Activated naive CD4-positive, alpha-beta T cell treated with anti-CD3 and anti-CD28 coated beads for 36 hours (primary cell): ENCODE measurements at places on chromosomes 2 and 18.
A peak's percentile ranks its signal among the peaks of the same experiment; 100 is the strongest.

DNA sequence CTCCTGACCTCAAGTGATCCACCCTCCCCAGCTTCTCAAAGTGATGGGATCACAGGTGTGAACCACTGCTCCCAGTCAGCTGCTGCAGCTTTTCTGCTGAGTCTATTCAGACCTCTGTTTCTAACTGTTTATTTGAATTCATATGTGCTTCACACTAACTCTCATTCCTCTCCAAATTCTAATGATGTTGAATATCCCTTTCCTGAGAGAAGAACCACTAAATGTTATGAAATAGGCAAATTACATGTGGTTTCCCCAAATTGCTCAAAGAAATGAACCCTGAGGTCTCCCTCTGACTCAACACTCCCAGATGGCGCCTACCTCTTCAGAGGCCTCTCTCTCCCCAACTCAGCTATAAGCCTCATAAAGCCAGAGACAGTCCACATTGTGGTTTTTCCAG lies 98.6 kb downstream of the IRS1 start:
- no peak overlapping the region for H3K27ac ChIP-seq
- no peak overlapping the region for H3K4me3 ChIP-seq
- peak; percentile 15 for DNase-seq
- no peaks in the 10 kb centered on the region for H3K4me1 ChIP-seq

- no peak overlapping the region for H3K4me3 ChIP-seq
- H3K4me1 ChIP-seq = no peaks in the 10 kb centered on the region
- no peak for DNase-seq
- H3K27ac ChIP-seq = no peak overlapping the region
- H3K36me3 ChIP-seq = no peaks in the 10 kb centered on the region
- H3K27me3 ChIP-seq = no peaks in the 10 kb centered on the region
These were observed 522.8 kb upstream of the CDH7 start for GRCh38 chr18:65227970-65228369.

- no peak for DNase-seq
- H3K4me1 ChIP-seq = no peaks in the 10 kb centered on the region
- H3K4me3 ChIP-seq = no peak overlapping the region
- no peak overlapping the region for H3K27ac ChIP-seq
- H3K27me3 ChIP-seq = no peaks in the 10 kb centered on the region
These were observed 44.4 kb upstream of the ACAA2 start for GRCh38 chr18:49857708-49858107.

DNA sequence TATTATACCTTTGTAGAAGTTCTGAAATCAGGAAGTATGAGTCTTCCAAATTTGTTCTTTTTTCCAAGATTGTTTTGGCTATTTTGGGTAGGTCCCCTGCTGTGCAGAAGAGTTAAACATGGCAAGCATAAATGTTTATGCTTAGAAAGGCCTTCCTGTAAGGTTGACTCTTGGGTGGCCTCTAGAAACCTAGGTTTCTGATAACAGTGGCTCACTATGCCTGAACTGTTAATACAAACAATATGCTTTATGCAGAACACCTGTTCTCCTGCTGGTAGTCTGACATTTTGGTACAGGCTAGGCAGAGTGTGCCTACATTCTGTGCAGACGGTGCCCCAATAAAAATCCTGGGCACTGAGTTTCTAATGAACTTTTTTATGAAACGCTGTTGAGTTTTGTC lies 10.1 kb downstream of the PTPN18 start:
- peaks cover 12% of the 10 kb centered on the region for H3K4me1 ChIP-seq
- no peak overlapping the region for H3K4me3 ChIP-seq
- H3K27me3 ChIP-seq = no peaks in the 10 kb centered on the region

DNA sequence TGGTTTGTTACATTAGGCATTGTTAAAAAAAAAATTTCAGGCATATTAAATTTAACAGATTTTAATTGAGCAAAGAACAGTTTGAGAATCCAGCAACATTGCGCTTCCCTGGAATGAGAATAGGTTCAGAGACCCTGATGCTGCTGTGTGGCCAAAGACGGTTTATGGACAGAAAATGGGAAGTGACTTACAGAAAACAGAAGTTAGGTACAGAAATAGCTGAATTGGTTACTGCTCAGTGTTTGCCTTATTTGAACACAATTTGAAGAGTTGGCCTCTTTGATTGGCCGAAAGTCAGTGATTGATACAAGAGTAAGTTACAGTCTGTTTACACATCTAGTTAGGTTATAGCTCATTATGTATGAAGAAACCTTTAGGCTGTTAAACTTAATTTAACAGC lies 6.0 kb upstream of the NEDD4L start:
- DNase-seq = no peak
- H3K36me3 ChIP-seq = no peaks in the 10 kb centered on the region
- peaks cover 8% of the 10 kb centered on the region for H3K27me3 ChIP-seq
- no peak overlapping the region for H3K27ac ChIP-seq

DNA sequence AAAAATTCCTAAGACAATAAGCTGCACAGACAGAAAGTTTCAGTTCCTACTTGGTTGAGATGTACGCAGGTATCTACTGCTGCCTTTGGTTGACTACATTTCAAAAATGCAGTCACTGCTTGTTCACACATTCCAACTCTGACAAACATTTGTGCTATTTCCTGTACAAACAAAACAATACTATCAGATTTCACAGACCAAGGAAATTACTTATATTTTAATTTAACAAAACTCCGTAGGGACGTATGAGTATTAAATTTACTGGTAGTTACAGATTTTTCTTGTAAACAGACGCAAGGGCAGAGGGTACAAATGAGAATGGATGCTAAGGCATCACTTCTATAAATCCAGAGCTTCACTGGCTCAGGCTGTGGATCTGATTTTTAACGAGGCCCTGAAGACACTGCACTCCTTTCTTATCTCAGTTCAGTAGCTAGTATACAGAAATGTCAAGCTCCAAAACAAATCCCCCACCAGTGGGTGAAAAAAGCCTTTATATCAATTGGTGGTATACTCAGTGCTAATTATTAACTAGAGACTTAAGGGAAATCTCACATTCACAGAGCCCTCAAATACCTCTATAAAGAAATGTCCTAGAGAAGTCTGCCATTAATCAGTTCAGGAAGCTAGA lies 31.7 kb upstream of the TTC32 start:
- H3K27ac ChIP-seq = no peak overlapping the region
- no peaks in the 10 kb centered on the region for H3K27me3 ChIP-seq
- DNase-seq = no peak
- H3K36me3 ChIP-seq = peaks cover 37% of the 10 kb centered on the region
- H3K4me3 ChIP-seq = no peak overlapping the region
